ENCODE measurements at places on chromosomes 4 and X.
A peak's percentile ranks its signal among the peaks of the same experiment; 100 is the strongest.

DNA sequence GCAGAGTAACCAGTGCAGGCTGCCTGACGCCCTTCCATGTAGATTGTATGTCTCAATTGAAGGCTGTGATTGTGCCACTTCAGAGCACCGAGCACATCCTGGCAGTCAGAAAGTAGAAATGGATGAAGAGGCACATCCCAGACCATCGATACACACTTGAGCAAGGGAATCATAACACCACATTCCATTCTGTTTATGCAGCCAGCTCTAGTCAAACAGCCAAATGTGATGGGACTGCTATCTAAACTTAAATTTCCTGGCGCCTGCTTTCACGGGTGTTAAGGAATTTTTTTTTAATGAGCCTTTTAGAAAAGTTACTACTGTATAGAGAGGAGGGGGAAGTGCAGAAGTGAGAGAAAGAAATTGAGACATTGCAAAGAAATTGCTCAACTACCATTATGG, 84.4 kb downstream of the PPARGC1A start:
- no peak for DNase-seq

GRCh38 chr4:81564025-81564424, 92.3 kb upstream of the RASGEF1B start:
- no peak for DNase-seq

- DNase-seq: no peak
Measured at GRCh38 chr4:183304067-183304466, 16.0 kb downstream of the CLDN22 start.

GRCh38 chr4:38976308-38976707, 55.9 kb downstream of the TMEM156 start:
- no peak for DNase-seq

DNA sequence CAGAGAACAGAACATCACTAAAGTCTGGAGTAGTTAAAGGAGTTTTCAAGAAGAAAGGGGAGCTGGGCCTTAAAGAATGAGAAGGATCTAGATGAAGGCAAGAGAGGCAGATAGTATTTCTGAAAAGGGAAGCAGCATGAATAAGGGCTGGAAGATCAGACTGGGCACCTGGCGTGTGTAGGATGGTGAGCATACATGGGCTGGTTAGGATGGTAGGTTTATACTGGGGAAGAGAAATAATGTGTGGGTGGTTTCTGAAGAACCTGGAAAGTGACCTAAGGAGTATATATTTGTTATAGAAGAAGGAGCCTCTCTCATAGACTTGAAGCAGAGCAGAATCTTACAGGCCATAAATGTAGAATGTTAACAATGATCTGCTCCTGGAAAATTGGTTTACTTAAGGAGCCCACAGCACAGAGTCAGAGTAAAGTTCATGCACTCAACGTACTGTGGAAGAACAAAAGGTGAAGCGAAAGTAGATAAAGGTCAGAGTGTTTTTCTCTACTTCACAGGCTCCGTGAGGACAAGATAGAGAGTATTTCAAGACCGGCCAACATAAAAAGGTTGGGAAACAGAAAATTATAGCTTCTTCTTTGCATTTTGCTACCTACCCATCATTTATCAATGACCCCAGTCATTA, 35.8 kb downstream of the MBNL3 start:
- DNase-seq: no peak

DNA sequence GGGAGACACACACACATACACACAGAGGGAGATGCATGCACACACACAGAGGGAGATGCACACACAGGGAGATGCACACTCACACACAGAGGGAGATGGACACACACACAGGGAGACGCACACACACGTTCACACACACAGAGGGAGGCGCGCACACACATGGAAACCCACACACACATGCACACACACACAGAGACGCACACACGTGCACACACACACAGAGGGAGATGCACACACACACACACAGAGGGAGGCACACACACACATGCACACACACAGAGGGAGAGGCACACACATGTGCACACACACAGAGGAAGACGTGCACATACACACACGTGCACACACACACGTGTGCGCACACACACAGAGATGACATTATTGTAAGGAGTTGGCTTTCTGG, 79.1 kb downstream of the HMX1 start:
- DNase-seq: no peak

DNA sequence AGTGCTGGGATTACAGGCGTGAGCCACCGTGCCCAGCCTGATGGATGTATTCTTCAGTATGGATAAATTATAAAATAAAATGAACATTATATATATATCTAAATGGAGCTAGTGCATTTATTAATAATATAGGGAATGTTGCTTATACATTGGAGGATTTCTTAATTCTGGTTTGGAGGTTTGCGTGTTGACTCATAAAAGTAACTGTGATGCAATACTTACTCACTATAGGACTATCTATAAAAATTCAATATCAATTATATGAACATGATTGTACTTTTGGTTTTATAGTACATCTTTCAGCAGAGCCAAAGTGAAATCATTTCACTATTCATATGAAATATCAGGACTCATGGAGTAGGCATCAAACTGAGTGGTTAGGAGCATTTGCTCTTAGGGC, 3.2 kb upstream of the AREG start:
- DNase-seq: no peak

GRCh38 chr4:71240094-71240493, 98.7 kb upstream of the SLC4A4 start:
- no peak for DNase-seq

GRCh38 chr4:77797239-77797638, 21.9 kb downstream of the CNOT6L start:
- no peak for DNase-seq

- no peak for DNase-seq
Measured at GRCh38 chr4:81452452-81453006, 19.2 kb downstream of the RASGEF1B start.

DNA sequence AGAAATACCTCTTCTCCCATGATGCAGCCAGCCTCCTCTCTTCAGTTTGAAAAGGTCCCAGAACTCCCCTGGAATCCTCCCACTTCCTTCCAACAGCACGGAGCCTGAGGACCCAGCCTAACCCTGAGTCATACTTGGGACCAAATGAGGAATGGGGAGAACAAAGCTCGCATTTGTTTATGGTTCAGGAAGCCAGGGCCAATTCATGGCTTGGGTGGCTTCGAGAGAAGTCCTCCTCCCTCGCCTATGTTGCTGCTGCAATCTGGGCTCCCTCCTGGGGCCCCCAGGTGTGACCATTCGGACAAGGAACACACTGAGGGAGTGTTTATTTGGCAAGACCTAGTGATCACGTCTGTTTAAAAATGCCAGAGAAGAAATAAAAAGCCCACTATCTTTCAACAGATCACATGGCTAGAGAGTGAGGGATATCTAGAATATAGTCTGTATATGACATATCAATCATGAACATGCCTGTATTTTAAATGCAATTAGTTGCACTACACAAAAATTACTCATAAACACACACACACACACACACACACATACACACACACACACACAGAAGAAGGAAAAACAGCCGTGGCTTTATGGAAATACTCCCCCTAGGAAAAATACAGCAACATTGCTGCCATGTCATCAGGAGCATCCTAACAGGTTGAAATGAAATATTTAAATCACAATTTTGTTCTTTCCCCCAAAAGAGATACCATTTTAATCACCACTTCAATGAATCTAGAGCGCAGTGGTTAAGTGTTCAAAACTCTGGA, 155.7 kb upstream of the MAP3K15 start:
- no peak for DNase-seq

GRCh38 chr4:47643845-47644244, 158.8 kb downstream of the ATP10D start:
- no peak for DNase-seq

DNA sequence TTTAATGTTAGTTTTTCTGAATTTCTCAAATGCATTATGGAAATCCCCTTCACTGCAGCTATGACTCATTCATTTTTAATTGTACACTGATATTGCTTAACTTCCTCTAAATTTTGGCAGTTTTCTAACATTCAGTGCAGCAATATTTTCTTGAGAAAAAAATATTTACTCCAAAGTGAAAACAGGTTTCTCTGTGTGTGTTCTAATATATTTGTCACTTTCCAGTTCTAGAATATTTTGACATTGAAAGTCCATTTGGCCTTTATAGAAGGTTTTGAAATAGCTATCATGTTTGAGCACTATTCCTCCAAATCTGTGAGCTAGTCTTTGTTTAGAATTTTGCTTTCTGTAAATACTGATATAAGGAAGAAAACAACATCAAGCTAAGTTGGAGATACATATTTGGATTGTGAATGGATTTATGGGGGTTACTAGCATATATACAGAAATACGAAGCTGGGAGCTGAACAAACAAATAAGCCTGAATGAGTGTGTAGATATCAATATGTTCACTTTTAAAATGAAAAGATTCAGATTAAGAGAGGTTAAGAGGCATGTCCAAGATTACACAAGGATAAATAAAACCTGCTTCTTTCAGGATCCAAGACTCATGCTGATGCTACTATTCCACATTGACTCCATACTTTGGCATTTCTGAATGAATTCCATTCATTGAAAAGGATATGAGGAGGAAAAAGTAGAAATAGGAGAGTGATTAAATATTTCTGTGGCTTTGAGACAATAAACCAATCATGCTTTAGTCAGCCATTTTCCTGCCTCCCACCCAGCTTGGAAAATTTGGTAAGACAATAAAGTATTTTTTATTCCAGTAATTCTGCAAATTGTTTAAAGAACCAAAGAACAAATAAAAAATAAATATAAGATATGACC, 57.3 kb upstream of the SLIT2 start:
- DNase-seq: no peak

DNA sequence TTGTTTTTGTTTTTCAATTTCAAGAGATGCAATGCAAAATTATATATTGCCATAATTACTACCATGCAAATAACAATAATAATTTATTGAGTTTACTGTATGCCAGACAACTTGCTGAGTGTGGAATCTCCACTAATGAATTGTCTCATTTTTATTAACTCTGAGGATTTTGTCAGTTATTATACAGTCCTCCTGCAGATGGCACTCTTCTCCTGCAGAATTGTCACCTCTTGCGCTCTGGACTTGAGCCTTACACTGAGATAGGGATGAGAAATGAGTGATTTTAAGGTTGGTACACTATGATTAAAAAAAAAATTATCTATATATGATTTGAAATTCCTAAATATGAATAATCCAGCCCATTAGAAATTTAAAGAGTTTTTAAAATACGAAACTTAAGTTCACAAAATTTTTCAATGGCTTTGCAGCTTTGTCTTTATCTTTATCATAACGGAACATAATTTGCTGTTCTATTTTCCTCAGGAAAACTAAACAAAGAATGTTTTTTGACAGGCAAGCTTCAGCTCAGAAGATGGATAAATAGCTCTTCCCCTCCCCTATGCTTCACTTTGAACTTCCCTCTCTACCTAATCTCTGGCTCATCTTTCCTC, 12.7 kb upstream of the PAQR3 start:
- DNase-seq: peak; percentile 20

GRCh38 chr4:61953386-61953785, 753.3 kb downstream of the ADGRL3 start:
- no peak for DNase-seq

- no peak for DNase-seq
Measured at GRCh38 chr4:24778464-24779225, 16.7 kb upstream of the SOD3 start.

DNA sequence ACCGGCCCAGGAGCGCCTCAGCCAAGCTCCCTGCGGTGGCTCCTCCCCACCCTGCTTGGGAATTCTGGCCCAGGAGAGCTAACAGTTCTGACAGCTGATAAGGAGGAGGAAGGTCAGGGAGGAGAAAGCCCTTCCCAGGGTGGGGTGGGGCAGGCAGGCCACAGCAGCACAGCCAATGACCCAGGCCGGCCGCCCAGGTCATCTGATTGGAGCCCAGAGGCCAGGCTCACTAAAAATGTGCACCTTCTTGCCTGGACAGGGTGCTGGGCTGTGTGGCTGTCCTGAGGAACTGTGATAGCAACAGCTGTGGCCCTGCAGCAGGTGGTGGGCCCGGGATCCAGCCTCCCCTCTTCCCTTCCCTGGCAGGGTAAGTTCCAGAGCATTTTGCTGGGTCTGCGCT, 17.2 kb upstream of the SH3TC1 start:
- no peak for DNase-seq

GRCh38 chr4:185040523-185040922, 22.2 kb downstream of the HELT start:
- DNase-seq: no peak

Measured in activated naive CD4-positive, alpha-beta T cell treated with anti-CD3 and anti-CD28 coated beads, Interleukin-2, amount 50 U/mL, for 16 hours (primary cell).